ENCODE measurements at places on chromosomes 1 and 21.

DNA sequence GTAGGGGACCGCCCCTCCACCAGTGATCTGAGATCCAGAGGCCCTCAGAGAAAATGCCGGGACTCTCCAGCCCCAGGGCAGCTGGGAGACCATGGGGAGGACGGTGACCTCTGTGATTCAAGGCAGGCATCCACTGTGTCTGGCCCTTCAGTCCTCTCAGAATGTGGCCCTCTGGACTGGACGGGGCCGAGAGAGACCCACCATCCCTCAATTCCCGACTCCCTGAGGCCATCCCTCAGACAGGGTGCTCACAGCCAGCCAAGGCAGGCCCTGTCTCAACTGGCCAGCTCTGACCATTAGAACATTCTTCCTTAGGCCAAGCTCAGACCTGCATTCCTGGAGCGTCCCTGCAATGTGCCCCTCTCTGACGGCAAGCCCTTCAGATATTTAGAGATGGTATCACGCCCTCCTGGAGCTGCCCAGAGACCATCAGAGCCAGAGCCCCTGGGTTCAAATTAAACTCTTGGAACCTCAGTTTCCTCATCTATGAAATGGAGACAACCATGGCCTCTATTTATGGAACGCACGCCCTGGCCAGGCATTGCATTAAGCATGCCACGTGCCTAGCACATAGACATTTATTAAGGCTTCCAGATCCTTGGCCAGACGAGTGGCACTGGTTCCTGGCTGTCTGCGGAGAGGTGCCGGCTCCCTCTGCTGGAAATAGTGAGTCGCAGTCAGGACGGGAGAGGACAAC is 9.6 kb upstream of the EPS8L3 start:
- peak; percentile 84 for DNase-seq

DNA sequence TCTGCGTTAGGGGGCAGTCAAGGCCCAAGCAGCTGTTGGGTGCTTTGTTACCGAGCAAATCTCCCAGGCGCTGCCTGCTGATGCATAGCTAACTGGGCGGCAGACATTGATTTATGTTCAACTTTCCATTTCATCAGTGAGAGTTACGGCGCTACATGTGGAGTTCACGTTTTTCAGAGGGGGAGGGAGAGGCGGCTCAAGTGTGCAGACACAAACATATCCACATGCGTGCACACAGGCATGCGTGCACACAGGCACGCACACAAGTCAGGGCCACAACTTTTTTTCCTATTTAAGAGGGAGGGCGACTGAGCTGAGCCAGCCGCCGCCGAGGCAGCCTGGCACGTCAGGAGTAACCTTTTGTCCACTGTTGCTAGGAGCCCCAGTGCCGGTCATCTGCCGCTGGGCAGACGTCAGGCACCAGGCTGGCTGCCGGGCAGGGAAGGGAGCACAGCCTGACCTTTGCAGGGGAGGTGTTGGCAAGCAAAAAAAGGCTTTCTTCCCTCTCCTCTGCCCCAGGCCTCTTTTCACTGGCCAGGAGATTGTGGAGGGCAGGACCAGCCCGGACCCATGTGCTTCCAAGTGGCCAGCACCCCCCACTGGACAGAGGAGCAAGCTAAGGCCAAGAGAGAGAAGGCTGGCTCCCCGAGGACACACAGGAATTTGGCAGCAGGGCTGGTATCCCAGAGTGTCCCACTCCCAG is 73.3 kb downstream of the MRPL37 start:
- peak; percentile 93 for DNase-seq

- DNase-seq: no peak
Observed at GRCh38 chr1:156706657-156707416, 1.5 kb upstream of the CRABP2 start.

GRCh38 chr1:119773711-119774241 is 5.1 kb upstream of the HMGCS2 start:
- DNase-seq: no peak

GRCh38 chr1:2124446-2125198 is 70.0 kb downstream of the FAAP20 start:
- no peak for DNase-seq

DNA sequence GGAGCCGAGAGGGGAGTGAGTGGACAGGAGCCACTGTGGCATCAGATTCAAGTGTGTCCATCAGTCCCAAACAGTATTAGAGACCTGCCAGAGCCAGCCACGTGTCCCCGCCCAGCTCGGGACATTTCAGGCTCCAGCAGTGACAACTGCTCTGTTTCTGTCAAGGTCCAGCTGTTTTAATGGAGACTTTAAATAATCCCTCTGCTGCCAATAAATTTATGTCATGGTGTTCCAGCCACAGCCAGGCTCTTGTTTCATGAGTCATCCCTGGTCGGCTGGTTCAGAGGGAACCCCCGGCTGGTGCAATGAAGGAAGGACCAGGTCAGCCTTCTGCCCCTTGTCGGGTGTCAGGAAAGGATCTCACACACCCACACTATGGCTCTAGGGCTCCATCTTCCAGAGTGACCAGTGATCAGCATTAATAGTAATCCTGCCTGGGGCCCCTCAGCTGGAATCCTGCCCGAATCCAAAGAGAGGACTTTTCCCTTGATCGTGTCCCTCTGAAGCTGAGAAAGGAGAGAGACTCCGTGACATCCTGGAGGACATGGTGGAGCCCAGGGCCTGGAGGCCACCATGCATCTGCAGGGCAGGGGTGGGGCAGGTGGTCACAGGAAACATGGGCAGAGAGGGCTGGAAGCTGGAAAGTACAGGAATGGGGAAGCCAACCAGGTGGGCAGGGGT is 197.3 kb downstream of the MATN1 start:
- no peak for DNase-seq

Measured in foreskin melanocyte (primary cell).